A673 (cell line): ENCODE measurements at places on chromosomes 6 and 20. TPM values are rescaled to one million over a fixed set of nuclear protein-coding genes. Genes with fewer than 3 reads are reported as not detected.

- DNase-seq: no peak
Measured at GRCh38 chr20:5675103-5676091, 74.8 kb upstream of the SHLD1 start.

GRCh38 chr6:52663120-52663935, 7.6 kb upstream of the TMEM14A start:
- peak; percentile 85 for DNase-seq

DNA sequence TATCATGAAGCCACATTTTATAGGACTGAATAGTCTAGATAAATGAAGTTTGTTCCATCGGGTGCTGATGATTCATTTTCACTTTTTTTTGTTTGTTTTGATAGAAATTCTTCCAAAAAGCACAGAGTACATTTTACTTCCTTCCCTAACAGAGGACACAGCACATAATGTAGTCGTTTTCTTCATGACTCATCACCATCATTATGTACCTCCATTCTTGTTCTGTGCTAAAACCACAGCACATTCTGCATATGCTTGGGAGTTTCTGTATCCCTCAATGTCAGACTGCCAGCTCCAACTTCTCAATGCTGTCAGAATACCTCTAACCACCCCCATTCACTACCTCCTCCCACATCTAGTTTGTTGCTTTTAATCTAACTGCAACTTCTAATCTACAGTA, 1004.9 kb upstream of the ADGRB3 start:
- peak; percentile 52 for DNase-seq

DNA sequence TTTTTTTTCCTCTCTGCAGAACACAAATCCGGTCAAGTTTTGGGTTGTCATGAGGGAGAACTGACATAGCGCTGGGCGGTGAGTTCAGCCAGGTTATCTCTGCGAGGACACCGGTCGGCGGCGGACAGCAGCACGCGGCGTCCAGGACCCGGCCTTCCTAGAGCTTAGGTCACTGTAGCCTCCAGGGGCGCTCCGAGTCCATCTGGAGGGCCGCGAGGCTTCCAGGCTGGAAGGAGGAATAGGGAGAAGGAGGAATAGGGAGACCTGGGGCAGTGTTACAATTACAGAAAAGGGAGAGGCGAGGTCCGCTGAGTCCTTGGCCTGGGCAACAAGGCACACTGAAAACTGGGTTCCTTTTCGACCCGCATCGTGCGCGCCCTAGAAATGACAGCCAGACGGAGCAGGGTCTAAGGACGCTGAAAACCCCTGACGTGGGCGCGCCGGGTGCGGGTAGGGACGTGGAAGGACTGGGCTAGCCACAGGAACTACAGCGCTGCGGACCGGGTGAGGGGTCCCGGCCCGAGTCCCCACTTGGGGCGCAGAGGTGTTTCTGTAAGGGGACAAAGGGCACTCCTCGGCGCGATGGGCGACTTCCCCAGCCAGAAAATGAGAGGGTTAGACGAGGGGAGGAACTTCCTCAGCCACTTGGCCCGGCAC, 536 bp upstream of the FNDC1 start:
- no peak for DNase-seq

GRCh38 chr6:8958894-8959511, 523.7 kb upstream of the SLC35B3 start:
- DNase-seq: no peak

DNA sequence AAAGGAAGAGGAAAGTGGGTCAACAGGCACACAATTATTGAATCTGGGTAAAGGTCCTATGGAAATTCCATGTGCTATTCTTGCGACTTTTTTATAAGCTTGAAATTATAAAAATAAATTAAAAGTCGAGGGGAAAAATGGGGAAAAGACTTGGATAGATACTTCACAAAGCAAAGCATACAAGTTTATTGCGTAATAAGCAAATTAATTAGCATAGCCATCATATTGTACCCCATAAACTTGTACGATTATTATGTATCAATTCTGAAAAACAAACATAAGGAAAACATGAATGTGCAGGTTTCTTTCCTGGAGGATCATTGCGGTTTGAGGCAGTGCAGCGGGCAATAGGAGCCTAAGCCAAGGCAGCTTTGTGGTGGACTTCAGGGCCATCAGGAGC, 351.6 kb upstream of the NOX3 start:
- DNase-seq: no peak

- peak; percentile 69 for DNase-seq
Measured at GRCh38 chr20:51660672-51661608, 107.2 kb downstream of the ATP9A start.

DNA sequence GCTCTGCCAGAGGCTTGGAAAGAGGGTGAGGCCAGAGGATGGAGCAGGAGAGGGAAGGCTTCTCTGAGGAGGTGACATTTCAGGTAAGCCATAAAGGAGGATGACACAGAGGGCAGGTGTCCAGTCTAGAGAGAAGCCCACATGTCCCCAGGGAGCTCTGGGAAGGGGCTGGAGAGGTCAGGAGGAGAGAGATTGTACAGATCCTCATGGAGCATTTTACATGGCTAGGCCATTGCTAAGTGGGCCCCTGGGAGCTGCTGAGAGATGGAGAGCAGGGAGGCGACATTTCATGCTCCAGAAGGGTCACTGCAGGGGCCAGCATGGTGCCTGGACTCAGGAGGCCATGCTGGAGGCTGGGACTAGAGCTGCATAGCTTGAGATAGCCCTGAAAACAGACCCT, 124.5 kb downstream of the TOX2 start:
- DNase-seq: no peak

GRCh38 chr6:111379831-111380230, 103.2 kb downstream of the REV3L start:
- no peak for DNase-seq

DNA sequence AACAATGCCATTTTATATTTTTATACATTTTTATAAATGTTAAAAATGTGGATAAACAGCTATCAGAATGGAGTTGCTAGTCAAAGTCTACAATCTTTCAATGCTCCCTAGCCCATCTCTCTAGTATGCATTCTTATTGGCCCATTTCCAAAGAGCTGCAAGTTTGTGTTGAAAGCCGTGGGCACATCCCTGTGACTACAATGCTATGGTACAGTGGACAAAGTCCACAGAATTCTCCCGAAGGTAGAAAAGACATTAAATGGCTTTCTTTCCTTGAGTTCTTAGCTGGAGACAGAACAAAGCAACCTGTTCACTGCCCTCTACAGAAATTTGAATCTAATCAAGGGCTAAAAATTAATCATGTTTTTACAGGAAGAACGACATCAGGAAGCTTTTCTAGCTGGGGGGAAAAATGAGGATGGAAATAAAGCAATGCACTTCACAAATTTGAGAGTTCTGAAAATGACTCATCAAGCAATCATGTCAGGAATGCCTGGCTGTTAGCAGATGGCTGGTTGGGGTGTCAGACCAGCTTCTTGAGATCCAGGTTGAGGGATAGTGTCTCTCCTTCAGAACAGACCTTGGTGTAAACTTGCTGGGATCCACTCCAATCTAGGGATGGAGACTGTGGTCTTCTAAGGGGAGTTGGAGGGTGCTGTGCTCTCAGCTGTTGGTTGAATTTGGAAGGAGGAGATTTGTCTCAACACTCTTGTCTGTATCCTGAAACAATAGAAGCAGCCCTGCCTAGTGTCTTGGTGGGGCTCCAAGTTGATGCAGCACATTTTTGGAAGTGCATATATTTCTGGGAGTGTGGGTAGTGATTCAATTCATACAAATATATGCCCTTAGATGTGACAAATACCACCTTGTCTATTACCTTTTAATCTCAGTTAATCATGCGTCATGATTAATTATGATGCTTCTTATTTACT, 143.4 kb upstream of the PHACTR1 start:
- DNase-seq: peak; percentile 79

Gene SLC35D3
- total RNA-seq: not detected in 2 replicates

Gene RSPO3
- 0.39 and 0.52 TPM in 2 replicates for total RNA-seq
